ENCODE measurements at places on chromosomes 11 and 22. TPM values are rescaled to one million over a fixed set of nuclear protein-coding genes. Genes with fewer than 3 reads are reported as not detected.

Gene APOL5
- not detected for total RNA-seq

Gene MS4A3
- not detected for total RNA-seq

- H3K27ac ChIP-seq: peak overlapping the region; percentile 1
- peaks cover 37% of the 10 kb centered on the region for H3K4me1 ChIP-seq
- peaks cover 58% of the 10 kb centered on the region for H3K36me3 ChIP-seq
- H3K4me3 ChIP-seq: peak overlapping the region; percentile 30
- DNase-seq: peak; percentile 70
- no peaks in the 10 kb centered on the region for H3K27me3 ChIP-seq
Observed at GRCh38 chr11:36037031-36037430, 93.2 kb downstream of the LDLRAD3 start.

Gene DAGLA
- 1.0 TPM for total RNA-seq

GRCh38 chr11:78577495-78577894, 2.8 kb upstream of the NARS2 start:
- H3K27me3 ChIP-seq: no peaks in the 10 kb centered on the region
- H3K4me3 ChIP-seq: no peak overlapping the region
- no peak for DNase-seq
- no peak overlapping the region for H3K27ac ChIP-seq
- no peaks in the 10 kb centered on the region for H3K4me1 ChIP-seq

Gene CRYBB2
- 0.68 TPM for total RNA-seq

GRCh38 chr11:110599207-110599606, 113.0 kb downstream of the ARHGAP20 start:
- no peak for DNase-seq
- H3K4me1 ChIP-seq: no peaks in the 10 kb centered on the region
- no peaks in the 10 kb centered on the region for H3K36me3 ChIP-seq
- peaks cover 28% of the 10 kb centered on the region for H3K27me3 ChIP-seq
- no peak overlapping the region for H3K27ac ChIP-seq

- DNase-seq: no peak
- no peaks in the 10 kb centered on the region for H3K36me3 ChIP-seq
- H3K27ac ChIP-seq: no peak overlapping the region
Observed at GRCh38 chr11:92962446-92962845, 7.0 kb upstream of the MTNR1B start.

- no peak overlapping the region for H3K27ac ChIP-seq
- peaks cover 6% of the 10 kb centered on the region for H3K4me1 ChIP-seq
- H3K36me3 ChIP-seq: no peaks in the 10 kb centered on the region
- H3K4me3 ChIP-seq: no peak overlapping the region
- H3K27me3 ChIP-seq: peaks cover 50% of the 10 kb centered on the region
- DNase-seq: no peak
Observed at GRCh38 chr22:25896592-25896991, 154.6 kb downstream of the MYO18B start.

GRCh38 chr11:121159741-121160140, 58.7 kb downstream of the TECTA start:
- no peak overlapping the region for H3K27ac ChIP-seq
- peaks cover 6% of the 10 kb centered on the region for H3K4me1 ChIP-seq
- H3K4me3 ChIP-seq: no peak overlapping the region
- DNase-seq: no peak
- H3K27me3 ChIP-seq: peaks cover 21% of the 10 kb centered on the region
- no peaks in the 10 kb centered on the region for H3K36me3 ChIP-seq

DNA sequence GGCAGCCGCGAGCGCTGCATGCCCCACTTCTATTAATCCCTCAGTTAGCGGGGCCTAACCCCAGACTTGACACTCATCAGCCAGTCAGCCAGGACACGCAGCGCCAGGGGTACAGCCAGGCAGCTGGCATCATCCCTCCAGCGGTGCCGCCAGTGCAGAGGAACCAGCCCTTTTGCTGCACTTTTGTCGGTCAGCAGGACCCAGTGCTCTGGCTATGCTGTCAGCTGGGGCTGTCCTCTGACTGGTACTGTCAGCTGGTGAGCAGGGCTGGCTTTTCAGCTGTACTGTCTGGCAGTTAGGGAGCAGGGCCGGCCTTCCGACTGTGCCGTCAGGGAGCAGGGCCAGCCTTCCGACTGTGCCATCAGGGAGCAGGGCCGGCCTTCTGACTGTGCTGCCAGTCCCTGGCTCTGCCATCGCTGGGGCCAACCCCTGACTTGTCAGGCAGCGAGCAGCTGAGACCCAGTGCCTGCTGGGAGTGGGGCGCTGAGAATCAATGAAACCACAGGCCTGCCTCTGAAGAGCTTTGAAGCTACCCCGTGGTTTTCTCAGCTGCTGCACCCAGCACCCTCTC, 115.4 kb downstream of the KIAA1671 start:
- peak overlapping the region; percentile 70 for H3K27ac ChIP-seq
- DNase-seq: no peak
- H3K4me1 ChIP-seq: peaks cover 6% of the 10 kb centered on the region
- no peak overlapping the region for H3K4me3 ChIP-seq

- no peaks in the 10 kb centered on the region for H3K27me3 ChIP-seq
- H3K4me3 ChIP-seq: no peak overlapping the region
- no peaks in the 10 kb centered on the region for H3K36me3 ChIP-seq
Observed at GRCh38 chr22:48393041-48393370, 1434.7 kb downstream of the BRD1 start.

- no peaks in the 10 kb centered on the region for H3K36me3 ChIP-seq
- H3K4me1 ChIP-seq: peaks cover 25% of the 10 kb centered on the region
- no peaks in the 10 kb centered on the region for H3K27me3 ChIP-seq
- peak overlapping the region; percentile 61 for H3K27ac ChIP-seq
- no peak overlapping the region for H3K4me3 ChIP-seq
- no peak for DNase-seq
Observed at GRCh38 chr11:59707371-59707770, 6.3 kb downstream of the OR10V1 start.

DNA sequence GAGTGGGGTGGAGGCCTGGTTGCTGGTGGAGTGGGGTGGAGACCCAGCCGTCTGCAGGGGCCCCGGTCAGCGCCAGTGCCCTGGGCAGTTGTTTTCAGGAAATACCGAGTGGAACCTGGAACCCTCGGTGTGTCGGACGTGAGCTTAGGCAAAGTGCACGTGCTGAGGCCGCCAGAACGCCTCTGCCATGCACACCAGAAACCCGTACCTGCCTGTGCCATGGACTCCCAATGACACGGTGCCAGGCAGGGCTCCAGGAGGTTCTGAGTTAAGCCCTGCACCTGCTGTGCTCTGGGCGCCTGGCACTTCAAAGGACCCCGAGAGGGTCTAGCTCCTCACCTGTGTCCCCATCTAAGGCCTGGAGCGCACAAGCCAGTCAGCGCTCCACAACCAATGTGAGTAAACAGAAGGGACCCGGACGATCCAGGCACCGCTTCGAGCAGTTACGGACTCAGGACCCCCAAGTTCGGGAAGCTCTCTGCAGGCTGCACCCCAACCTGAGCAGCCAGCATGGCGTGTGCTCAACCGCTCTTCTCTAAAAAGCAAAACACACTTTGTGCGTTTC, 12.3 kb downstream of the TOLLIP start:
- H3K4me3 ChIP-seq: no peak overlapping the region
- no peak for DNase-seq
- H3K27ac ChIP-seq: no peak overlapping the region
- peaks cover 24% of the 10 kb centered on the region for H3K36me3 ChIP-seq
- peaks cover 7% of the 10 kb centered on the region for H3K4me1 ChIP-seq
- H3K27me3 ChIP-seq: no peaks in the 10 kb centered on the region

GRCh38 chr11:76166314-76166713, 40.0 kb downstream of the WNT11 start:
- H3K27me3 ChIP-seq: peaks cover 9% of the 10 kb centered on the region
- H3K36me3 ChIP-seq: peaks cover 5% of the 10 kb centered on the region
- H3K4me3 ChIP-seq: no peak overlapping the region
- DNase-seq: no peak

Gene OR52N4
- not detected for total RNA-seq

DNA sequence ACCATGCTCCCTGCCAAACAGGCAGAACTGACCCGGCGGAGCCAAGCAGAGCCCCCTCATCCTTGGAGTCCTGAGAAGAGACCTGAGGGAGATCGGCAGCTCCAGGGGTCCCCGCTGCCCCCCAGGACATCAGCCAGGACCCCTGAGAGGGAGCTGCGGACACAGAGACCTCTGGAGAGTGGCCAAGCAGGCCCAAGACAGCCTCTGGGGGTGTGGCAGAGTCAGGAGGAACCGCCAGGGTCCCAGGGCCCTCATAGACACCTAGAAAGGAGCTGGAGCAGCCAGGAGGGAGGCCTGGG, 37.5 kb downstream of the TRIOBP start:
- no peaks in the 10 kb centered on the region for H3K36me3 ChIP-seq
- H3K4me3 ChIP-seq: no peak overlapping the region
- no peak for DNase-seq
- H3K27ac ChIP-seq: no peak overlapping the region
- no peaks in the 10 kb centered on the region for H3K4me1 ChIP-seq
- H3K27me3 ChIP-seq: no peaks in the 10 kb centered on the region

DNA sequence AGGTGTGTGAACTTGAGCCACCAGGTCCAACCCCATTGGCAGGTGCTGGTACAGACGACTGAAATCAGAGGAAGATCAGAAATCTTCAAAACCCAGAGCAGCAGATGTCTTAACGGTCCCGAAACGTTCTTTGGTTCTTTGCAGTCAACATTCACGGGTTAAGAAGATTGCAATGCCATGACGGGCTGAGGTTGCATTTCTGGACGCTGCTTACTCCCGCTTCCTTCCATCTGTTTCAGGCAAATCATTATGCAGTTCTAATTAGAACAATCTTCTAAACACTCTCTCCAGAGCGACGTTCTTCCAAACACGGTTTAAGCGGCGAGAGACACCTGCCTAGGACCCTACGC, 492 bp upstream of the LUZP2 start:
- H3K27me3 ChIP-seq: peaks cover 100% of the 10 kb centered on the region
- no peak overlapping the region for H3K27ac ChIP-seq
- no peak for DNase-seq
- peaks cover 7% of the 10 kb centered on the region for H3K4me1 ChIP-seq

Gene SLC7A4
- not detected for total RNA-seq

Gene TCN2
- 1.4 TPM for total RNA-seq

GRCh38 chr22:35873426-35873825, 155.2 kb downstream of the RBFOX2 start:
- H3K27ac ChIP-seq: no peak overlapping the region
- no peaks in the 10 kb centered on the region for H3K27me3 ChIP-seq
- no peak overlapping the region for H3K4me3 ChIP-seq
- no peak for DNase-seq

- no peak overlapping the region for H3K27ac ChIP-seq
- no peak overlapping the region for H3K4me3 ChIP-seq
- peaks cover 8% of the 10 kb centered on the region for H3K4me1 ChIP-seq
- H3K36me3 ChIP-seq: peaks cover 7% of the 10 kb centered on the region
- DNase-seq: no peak
Observed at GRCh38 chr22:47597041-47597440, 834.6 kb downstream of the TBC1D22A start.

Gene GRAMD1B
- total RNA-seq: 0.27 TPM

Gene CRYBA4
- not detected for total RNA-seq

GRCh38 chr11:68383976-68384501, 71.6 kb downstream of the LRP5 start:
- no peak overlapping the region for H3K27ac ChIP-seq
- H3K4me3 ChIP-seq: no peak overlapping the region
- H3K36me3 ChIP-seq: peaks cover 11% of the 10 kb centered on the region
- DNase-seq: peak; percentile 54
- H3K27me3 ChIP-seq: no peaks in the 10 kb centered on the region

DNA sequence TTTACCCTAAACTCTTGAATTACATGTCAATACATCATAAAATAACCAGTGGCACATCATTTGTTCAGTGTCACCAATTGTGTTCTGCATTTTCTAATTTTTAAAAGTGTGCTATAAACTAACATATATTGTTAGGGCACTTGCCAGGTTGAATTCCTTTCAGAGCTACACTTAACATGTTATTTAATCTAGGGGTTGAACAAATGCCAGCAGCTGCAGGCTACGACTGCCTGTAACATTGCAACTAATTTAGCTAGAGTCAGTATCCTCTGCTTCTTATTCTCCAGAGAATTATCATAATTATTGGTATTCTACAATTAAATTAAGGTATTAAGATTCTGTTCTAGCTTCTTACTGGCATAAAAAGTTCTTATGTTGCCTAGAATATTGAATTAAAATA, 46.4 kb upstream of the ARHGAP42 start:
- H3K27me3 ChIP-seq: peaks cover 15% of the 10 kb centered on the region
- no peak overlapping the region for H3K27ac ChIP-seq
- no peak overlapping the region for H3K4me3 ChIP-seq
- peaks cover 6% of the 10 kb centered on the region for H3K36me3 ChIP-seq

DNA sequence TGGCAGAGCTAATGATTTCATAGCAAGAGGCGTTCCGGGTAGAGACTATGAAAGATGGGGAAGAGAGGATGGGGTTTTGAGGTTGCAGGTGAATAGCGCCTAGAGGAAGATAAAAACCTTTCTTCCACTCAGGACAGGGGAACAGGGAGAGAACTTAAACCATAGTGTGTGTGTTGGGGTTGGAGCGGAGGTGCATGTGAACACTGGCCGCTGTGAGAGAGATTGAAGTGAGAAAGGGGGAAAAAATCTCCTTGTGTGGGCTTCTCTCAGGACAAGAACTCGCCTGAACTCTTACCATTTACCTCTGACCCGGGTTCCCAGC, 3.4 kb downstream of the BSX start:
- H3K36me3 ChIP-seq: no peaks in the 10 kb centered on the region
- no peak overlapping the region for H3K27ac ChIP-seq
- H3K4me3 ChIP-seq: no peak overlapping the region
- H3K4me1 ChIP-seq: no peaks in the 10 kb centered on the region
- peaks cover 100% of the 10 kb centered on the region for H3K27me3 ChIP-seq

- no peaks in the 10 kb centered on the region for H3K4me1 ChIP-seq
- peaks cover 4% of the 10 kb centered on the region for H3K36me3 ChIP-seq
- H3K4me3 ChIP-seq: no peak overlapping the region
- DNase-seq: no peak
- no peaks in the 10 kb centered on the region for H3K27me3 ChIP-seq
Observed at GRCh38 chr22:25212337-25212736, 7.1 kb upstream of the CRYBB2 start.

GRCh38 chr11:92770981-92771380, 198.5 kb upstream of the MTNR1B start:
- no peaks in the 10 kb centered on the region for H3K27me3 ChIP-seq
- H3K4me3 ChIP-seq: no peak overlapping the region
- no peaks in the 10 kb centered on the region for H3K4me1 ChIP-seq
- H3K27ac ChIP-seq: no peak overlapping the region
- H3K36me3 ChIP-seq: no peaks in the 10 kb centered on the region

DNA sequence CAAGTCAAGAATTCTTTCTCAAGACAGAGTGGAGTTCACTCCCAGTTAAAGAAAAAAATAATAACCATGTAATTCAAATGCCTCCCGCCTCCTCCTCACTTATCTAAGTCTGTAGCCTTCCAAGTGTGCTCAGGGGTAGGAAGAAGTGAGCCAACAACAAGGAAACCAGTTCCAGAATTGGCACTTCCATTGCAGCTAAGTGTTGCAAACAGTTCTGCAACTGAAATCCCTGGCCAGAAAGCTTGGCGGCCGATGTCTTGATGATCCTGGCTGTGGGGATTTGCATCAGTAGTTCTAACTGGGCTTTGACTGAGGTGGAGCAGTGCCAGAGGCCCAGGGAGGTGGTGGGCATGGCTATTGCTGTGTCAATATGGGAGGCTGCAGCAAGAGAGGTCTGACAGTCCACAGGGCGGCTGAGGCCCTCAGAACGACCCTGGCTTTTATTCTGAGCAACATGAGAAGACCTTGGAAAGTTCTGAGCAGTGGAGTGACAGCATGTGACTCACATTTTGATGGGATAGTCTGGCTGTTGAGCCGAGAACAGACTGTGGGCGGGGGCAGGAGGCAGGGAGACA, 19.2 kb downstream of the DHCR7 start:
- no peaks in the 10 kb centered on the region for H3K27me3 ChIP-seq
- H3K36me3 ChIP-seq: peaks cover 4% of the 10 kb centered on the region
- no peak overlapping the region for H3K27ac ChIP-seq
- H3K4me1 ChIP-seq: peaks cover 30% of the 10 kb centered on the region

GRCh38 chr11:77454867-77455655, 18.8 kb downstream of the PAK1 start:
- no peaks in the 10 kb centered on the region for H3K27me3 ChIP-seq
- no peak overlapping the region for H3K27ac ChIP-seq
- no peaks in the 10 kb centered on the region for H3K4me1 ChIP-seq
- H3K36me3 ChIP-seq: no peaks in the 10 kb centered on the region
